ENCODE measurements at places on chromosomes 3 and 15.

- DNase-seq, result no peak
These were observed 25.0 kb downstream of the MCCC1 start for GRCh38 chr3:183074261-183074660.

GRCh38 chr3:156513619-156514018, 41.3 kb downstream of the SSR3 start:
- peak; percentile 65 for DNase-seq

GRCh38 chr15:64865998-64866520, 24.3 kb downstream of the PLEKHO2 start:
- peak; percentile 67 for DNase-seq

DNA sequence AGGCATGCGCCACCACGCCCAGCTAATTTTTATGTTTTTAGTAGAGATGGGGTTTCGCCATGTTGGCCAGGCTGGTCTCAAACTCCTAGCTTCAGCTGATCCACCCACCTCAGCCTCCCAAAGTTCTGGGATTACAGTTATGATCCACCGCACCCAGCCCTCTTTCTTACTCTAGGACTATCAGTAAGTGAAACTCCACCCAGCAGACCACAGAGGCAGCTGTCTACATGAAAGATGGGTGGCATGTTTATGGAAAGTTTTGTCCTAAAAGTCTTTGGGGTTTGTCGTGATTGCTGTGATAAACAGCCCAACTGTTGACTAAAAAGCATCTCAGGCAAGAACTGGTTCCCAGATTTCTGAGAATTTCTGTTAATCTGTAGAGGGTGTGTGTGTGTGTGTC, 10.9 kb downstream of the ARL6IP5 start:
- no peak for DNase-seq

- DNase-seq, result no peak
These were observed 1.1 kb downstream of the ZBTB47 start for GRCh38 chr3:42654331-42655201.

Data from H4 (cell line).